Activated T-helper 1 cell treated with anti-CD3 and anti-CD28 coated beads, Interleukin-12 subunit alpha, Interleukin-12 subunit beta, Interleukin-2, Interleukin-4 antibody, amounts not matched to agents 30 ng/mL and 10 ng/mL and 1 ng/mL, durations not matched to agents 14 hours and 24 hours and 36 hours (primary cell): ENCODE measurements at places on chromosomes 3 and 15. TPM values are rescaled to one million over a fixed set of nuclear protein-coding genes. Genes with fewer than 3 reads are reported as not detected.

PIERCE2 gene
- not detected in 2 replicates for total RNA-seq

TRAT1 gene
- 94.6 and 99.4 TPM in 2 replicates for total RNA-seq

THBS1 gene
- total RNA-seq = 2.3 and 3.2 TPM in 2 replicates

INSYN1 gene
- total RNA-seq = not detected in 2 replicates

RETNLB gene
- not detected in 2 replicates for total RNA-seq

P2RY1 gene
- 0.36 and 0.49 TPM in 2 replicates for total RNA-seq

C3orf49 gene
- total RNA-seq = not detected in 2 replicates

BOC gene
- total RNA-seq = 2.1 and 3.3 TPM in 2 replicates

EXOSC7 gene
- 93.6 and 94.4 TPM in 2 replicates for total RNA-seq

C2CD4B gene
- total RNA-seq = 0.78 and 0.83 TPM in 2 replicates

CHST2 gene
- 11.3 and 11.4 TPM in 2 replicates for total RNA-seq

SLC22A13 gene
- total RNA-seq = 0.65 and 0.78 TPM in 2 replicates

VPS33B gene
- total RNA-seq = 20.8 and 20.9 TPM in 2 replicates

DNAH12 gene
- total RNA-seq = 0.17 TPM in 1 of 2 replicates, not detected in the other

TRANK1 gene
- 2.3 and 3.4 TPM in 2 replicates for total RNA-seq

GABRG3 gene
- not detected in 2 replicates for total RNA-seq

CHL1 gene
- total RNA-seq = not detected in 2 replicates

ZKSCAN7 gene
- total RNA-seq = 0.73 and 0.80 TPM in 2 replicates

ADAMTSL3 gene
- not detected in 2 replicates for total RNA-seq

CPEB1 gene
- not detected in 2 replicates for total RNA-seq

CALML4 gene
- 12.1 and 13.1 TPM in 2 replicates for total RNA-seq

CCR8 gene
- total RNA-seq = 7.1 and 8.9 TPM in 2 replicates

HDC gene
- 2.1 and 2.4 TPM in 2 replicates for total RNA-seq

FLNB gene
- 22.3 and 24.1 TPM in 2 replicates for total RNA-seq

EPHA3 gene
- not detected in 2 replicates for total RNA-seq

LCTL gene
- not detected in 2 replicates for total RNA-seq

GABRR3 gene
- not detected in 2 replicates for total RNA-seq

BMF gene
- total RNA-seq = 10.1 and 16.5 TPM in 2 replicates

PBRM1 gene
- 68.6 and 68.8 TPM in 2 replicates for total RNA-seq

CTXND1 gene
- total RNA-seq = not detected in 2 replicates

MCTP2 gene
- 93.2 and 96.0 TPM in 2 replicates for total RNA-seq

MITF gene
- total RNA-seq = 0.54 TPM in 1 of 2 replicates, not detected in the other

TTLL13 gene
- 0.29 and 0.65 TPM in 2 replicates for total RNA-seq

APOD gene
- 3.4 and 4.0 TPM in 2 replicates for total RNA-seq

PYDC2 gene
- total RNA-seq = not detected in 2 replicates

C3orf85 gene
- not detected in 2 replicates for total RNA-seq

DLG1 gene
- 85.0 and 87.1 TPM in 2 replicates for total RNA-seq

ECE2 gene
- total RNA-seq = not detected in 2 replicates

PSTPIP1 gene
- total RNA-seq = 218 and 226 TPM in 2 replicates

FBLN2 gene
- total RNA-seq = not detected in 2 replicates

PRTG gene
- not detected in 2 replicates for total RNA-seq

EFHB gene
- 0.24 and 0.34 TPM in 2 replicates for total RNA-seq

XIRP1 gene
- 2.4 and 3.0 TPM in 2 replicates for total RNA-seq

TRIP4 gene
- 17.5 and 21.7 TPM in 2 replicates for total RNA-seq

ROBO1 gene
- 0.02 and 0.16 TPM in 2 replicates for total RNA-seq

ENTPD3 gene
- total RNA-seq = not detected in 2 replicates

ISY1 gene
- total RNA-seq = 72.3 and 75.4 TPM in 2 replicates

SH2D7 gene
- not detected in 2 replicates for total RNA-seq

LRRC31 gene
- not detected in 2 replicates for total RNA-seq

A4GNT gene
- not detected in 2 replicates for total RNA-seq

TMEM39A gene
- 51.3 and 56.9 TPM in 2 replicates for total RNA-seq

RAF1 gene
- total RNA-seq = 91.0 and 91.6 TPM in 2 replicates
